ENCODE measurements at places on chromosomes 1 and 21. TPM values are rescaled to one million over a fixed set of nuclear protein-coding genes. Genes with fewer than 3 reads are reported as not detected.

DNA sequence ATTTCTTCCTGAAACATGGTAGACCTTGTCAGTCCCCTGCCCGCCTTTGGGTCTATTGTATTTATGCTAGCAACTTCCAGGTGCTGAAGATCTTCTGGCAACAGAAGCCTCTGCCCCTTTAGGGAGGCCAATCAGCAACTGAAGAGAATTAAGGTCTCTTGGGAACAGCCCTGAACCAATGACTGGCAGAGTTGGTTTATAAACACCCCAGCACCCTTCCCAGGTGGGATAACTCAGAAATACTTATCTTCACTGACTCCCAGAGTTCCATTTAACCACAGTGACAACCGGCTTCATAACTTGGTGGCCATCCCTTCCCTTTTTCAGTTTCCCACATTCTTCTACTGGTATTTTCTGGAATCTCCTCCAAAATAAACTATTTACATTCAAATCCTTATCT is 27.2 kb upstream of the TMCO1 start:
- no peak for DNase-seq

DNA sequence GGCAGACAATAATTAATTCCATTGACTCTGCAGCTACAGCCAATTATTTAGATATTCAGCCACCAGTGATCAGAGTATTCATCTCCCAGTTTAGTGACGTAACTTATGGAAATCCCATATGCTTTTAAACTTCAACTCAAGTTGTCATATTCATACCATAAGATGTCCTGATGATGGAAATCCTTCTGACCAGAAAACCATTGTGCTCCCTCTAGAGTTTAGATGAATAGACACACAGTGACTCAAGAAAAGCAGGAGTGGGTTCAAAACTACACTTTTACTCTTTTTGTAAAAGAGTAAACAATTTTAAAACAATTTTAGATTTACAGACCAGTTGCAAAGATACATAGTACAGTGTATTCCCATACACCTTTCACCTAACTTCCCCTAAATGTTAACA is 463.7 kb downstream of the KCNT2 start:
- no peak for DNase-seq

DNA sequence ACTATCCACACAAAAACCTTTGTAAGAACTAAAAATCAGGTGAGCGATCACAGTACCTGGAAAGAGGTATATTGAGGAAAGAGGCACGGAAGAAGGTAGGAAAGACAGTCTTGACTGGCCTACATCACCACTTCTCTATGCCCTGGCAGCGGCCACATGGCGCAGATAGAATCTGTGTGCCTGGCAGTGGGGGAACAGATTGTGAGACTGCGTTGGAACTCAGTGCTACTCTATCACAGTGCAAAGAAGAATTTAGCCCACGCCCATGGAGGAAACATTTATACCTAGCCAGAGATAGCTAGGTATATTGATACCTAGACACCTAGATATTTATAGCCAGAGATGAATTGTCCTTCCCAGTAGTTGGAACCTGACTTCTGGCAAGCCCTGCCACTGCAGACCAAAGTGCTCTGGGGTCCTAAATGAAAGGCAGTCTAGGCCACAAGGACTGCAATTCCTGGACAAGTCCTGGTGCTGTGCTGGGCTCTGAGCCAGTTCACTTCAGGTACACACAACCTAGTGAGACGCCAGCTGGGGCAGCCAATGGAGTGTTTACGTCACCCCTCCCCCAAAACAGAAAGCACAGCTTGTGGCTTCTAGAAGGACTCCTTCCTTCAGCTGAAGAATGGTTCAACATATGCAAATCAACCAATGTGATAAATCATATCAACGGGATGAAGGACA is 51.9 kb downstream of the DHX9 start:
- DNase-seq = no peak

The KCNH1 gene
- total RNA-seq = not detected

GRCh38 chr1:17272646-17273045 is 23.7 kb downstream of the PADI3 start:
- DNase-seq = no peak

GRCh38 chr1:240031009-240031408 is 60.7 kb upstream of the FMN2 start:
- DNase-seq = no peak

GRCh38 chr1:117653732-117654492 is 48.1 kb downstream of the TENT5C start:
- peak; percentile 58 for DNase-seq

The SMAP2 gene
- total RNA-seq = 241 TPM

GRCh38 chr1:171718216-171718615 is 23.6 kb downstream of the VAMP4 start:
- DNase-seq = no peak

DNA sequence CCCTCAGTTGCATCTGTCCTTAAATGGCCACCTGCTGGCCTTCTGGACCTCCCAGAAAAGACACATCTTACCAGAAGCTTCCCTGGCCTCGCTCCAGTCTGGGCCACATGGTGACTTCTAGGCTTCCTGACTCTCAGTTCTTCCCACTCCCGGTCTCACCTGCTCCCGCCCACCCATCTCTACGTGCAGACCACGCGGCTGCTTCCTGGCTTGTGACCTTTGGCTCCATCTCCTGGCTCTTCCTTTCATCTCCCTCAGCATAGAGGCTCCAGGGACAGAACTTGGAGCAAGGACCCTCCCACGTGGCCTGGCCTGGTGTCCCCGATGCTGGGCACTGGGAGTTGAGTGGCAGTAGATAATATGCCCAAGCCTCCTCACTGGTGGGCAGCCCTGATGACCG is 124.9 kb upstream of the IRF2BP2 start:
- no peak for DNase-seq

DNA sequence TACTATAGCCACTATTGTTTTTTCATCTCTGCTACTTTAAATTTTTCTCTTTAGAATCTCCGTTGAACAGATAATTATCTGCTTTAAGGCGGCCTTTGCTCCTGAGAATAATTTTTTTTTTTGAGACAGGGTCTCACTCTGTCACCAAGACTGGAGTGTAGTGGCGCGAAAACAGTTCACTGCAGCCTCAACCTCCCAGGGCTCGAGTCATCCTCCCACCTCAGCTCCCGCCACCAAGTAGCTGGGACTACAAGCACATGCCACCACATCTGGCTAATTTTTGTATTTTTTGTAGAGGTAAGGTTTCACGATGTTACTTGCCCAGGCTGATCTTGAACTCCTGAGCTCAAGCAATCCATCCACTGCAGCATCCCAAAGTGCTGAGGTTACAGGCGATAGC is 28.6 kb downstream of the TRIT1 start:
- peak; percentile 52 for DNase-seq

DNA sequence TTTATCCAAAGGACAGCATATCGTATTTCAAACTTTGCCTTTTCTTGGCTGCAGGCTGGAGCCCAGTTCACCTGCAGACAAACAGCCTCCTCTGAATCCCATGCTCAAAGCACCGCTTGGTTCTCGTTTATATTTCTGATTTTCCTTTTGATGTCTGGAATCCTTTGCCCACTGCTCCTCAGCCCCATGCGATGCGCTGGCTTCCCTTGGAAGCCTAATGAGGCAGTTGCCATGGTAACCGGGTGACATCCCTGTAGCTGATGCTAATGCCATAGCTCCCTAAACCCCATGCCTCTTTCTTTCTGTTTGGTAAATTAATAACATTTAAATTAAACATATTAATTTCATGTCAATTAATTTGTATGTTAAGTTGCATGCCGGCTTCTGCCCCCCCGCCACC is 327.1 kb downstream of the PRDM2 start:
- no peak for DNase-seq

The ZNF687 gene
- 30.1 TPM for total RNA-seq

- DNase-seq = no peak
Measured at GRCh38 chr1:40391688-40392145, 18.2 kb downstream of the SMAP2 start.

GRCh38 chr1:40305451-40305850 is 11.6 kb downstream of the COL9A2 start:
- DNase-seq = peak; percentile 42

DNA sequence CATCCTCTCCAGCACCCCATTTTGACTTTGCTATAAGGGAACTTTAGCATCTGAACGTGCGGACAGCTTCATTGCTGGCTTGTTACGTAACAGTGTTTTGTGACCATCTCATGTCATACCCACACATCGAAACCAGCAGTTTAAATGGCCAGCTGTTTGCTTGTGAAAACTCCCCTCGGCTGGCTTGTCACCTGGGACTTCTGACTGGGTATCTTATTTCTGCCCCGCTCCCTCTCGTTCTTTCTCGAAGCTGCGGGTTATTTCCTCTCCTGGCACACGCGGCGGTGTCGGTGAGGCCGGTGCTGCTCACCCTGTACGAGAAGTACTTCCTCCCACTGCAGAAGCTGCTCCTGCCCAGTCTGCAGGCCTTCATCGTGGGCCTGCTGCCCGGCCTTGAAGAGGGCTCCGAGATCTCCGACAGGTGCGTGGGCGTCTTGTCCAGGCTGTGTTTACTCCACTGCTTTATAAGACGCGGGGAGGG is 43.5 kb downstream of the DOP1B start:
- no peak for DNase-seq

- no peak for DNase-seq
Measured at GRCh38 chr1:20602851-20603450, 14.1 kb downstream of the CDA start.
